ENCODE measurements at places on chromosomes 3 and 15.

GRCh38 chr15:33029109-33029652, 165.3 kb downstream of the FMN1 start:
- no peak for DNase-seq

DNA sequence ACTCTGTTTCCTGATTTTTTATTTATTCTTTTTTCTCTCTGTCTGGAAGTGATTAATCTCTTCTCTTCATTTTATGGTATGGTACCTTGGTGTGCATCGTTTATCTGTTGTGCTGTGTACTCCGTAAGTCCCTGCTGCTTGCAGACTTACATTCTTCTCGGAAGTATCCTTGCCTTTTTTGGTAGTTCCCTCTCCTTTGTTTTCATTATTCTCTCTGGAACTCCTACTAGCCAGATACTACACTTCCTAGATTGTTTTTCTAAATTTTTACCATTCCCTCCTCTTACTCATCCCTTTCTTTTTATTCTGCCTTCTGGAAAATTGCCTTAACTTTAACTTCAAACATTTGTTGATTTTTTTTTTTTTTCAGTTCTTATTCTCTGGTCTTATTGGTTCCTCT, 27.2 kb downstream of the PIK3CA start:
- no peak for DNase-seq

GRCh38 chr15:83346342-83346741, 61.9 kb upstream of the BNC1 start:
- no peak for DNase-seq

DNA sequence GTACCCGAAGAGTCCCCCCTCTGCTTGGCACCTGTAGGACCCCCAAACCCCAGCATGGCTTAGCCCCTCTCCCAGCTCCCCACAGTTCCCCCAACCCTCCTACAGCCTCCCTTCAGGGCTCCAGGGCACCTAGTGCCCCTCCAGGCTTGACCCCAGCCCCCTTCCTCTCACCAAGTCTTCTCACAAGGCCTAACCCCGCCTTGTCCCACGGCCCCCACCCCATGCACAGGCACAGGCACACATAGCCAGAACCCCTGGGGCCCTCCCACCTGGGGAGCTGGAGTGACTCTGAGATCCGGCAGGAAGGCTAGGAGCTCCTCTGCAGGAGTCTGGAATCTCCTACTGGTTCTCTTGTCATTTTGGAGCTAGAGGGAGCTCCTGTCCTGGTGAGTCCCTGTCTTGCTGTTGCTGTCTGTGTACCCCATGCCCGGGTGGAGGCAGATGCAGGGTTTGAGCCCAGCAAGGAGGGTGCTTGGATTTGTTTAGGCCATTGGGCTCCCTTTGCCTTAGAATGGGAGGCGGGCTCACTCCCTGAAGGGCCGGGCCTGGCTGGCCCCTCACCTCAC, 39.6 kb downstream of the KLF13 start:
- no peak for DNase-seq

- DNase-seq = no peak
Observed at GRCh38 chr15:92663250-92663951, 7.8 kb upstream of the FAM174B start.

DNA sequence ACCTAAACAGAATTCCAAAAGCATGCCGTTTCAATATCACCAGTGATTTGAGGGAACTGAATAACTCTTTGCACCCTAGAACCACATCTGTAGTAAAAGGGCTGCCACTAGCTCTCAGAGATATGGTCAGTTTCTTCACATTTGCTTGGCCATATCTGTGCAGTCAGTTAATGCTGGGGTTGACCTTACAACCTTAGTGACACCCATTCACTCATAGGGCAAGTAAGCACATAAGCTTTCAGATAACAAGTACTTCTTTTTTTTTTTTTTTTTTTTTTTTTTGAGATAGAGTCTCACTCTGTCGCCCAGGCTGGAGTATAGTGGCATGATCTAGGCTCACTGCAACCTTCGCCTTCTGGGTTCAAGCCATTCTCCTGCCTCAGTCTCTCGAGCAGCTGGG, 20.4 kb upstream of the FSIP1 start:
- no peak for DNase-seq

DNA sequence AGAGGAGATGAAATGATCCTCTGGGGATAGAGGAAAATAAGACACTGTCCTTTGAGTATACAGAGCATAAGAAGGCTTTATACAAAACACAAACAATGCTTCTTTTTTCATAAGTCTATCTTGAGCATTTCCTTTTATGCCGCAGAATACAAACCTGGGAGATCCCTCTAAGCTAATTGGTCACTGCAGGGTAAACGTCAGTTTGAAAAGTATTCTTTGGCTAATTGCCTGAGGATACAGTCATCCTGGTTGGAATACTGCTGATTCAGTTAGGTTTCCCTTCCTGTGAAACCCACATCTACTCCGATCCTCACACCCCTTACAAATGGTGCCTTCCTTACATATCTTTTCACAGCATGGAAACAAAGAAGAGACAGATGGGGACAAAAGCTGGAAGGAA, 10.6 kb downstream of the WNT5A start:
- DNase-seq = no peak

DNA sequence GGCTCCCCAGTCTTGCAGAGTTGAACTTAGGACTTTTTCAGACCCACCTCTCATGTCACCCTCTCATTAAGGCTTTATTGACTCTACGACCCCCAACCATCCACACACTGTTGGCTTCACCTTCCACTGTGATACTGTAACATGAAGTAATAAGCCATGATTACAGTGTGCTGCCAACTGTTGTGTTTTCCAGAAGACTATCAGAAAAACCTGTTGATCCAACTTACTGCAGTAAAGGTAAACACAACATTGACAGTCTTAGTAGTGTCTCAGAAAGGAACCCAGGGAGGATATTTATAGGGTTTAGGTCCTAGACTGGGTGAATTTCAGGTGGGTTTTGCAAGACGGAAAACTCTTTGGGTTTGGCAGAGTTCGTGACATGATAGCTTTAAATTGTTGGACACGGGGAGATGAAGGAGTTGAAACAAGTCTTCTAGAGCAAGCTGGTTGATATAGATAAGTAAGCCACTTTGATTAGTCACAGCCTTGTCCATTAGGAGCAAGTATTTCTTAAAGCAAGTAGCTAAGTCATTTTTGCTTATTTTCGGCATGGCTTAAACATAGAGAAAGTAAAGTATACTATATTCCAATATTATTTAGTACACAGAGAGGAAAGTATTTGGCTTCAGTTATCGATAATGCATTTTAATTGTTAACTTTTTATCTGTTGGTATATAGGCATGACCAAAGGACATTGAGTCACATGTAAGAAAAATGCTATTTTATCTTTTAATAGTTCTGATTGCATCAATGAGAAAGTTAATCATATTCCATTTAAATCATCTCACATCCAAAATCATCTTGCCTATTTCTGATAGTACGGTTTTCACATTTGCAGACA, 2.4 kb upstream of the COL6A5 start:
- no peak for DNase-seq

GRCh38 chr15:25931851-25932250, 68.7 kb upstream of the ATP10A start:
- no peak for DNase-seq

- no peak for DNase-seq
Observed at GRCh38 chr3:123813876-123814275, 70.3 kb downstream of the MYLK start.

DNA sequence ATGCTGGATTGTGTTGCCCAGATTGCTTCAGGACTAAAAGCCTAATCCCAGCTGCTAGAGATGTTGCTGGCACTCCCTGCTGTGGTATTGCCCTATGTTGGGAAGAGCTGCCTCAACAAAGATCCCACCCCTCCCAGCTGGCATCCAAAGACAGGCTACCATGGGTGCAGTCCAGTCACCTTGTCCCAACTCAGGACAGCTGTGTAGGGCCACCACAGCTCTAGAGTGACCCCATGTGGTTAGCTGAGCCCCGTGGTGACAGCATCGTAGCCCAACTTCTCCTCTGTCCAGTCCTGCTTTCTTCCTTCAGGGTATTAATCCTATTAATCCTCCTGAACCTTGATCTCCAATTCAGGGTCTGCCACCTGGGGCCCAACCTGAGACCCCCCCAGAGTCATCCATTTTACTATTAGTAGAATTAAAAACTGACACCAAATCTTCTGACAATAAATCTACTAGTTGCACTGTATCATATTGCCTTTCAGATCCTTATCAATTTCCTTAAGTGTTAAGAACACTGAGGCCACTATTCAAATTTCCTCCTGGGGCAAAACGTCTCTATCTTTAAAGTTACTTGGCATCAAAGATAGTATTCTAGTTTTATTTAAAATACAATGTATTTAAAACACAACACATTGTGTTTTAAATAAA, 83.5 kb downstream of the AQP9 start:
- peak; percentile 47 for DNase-seq

DNA sequence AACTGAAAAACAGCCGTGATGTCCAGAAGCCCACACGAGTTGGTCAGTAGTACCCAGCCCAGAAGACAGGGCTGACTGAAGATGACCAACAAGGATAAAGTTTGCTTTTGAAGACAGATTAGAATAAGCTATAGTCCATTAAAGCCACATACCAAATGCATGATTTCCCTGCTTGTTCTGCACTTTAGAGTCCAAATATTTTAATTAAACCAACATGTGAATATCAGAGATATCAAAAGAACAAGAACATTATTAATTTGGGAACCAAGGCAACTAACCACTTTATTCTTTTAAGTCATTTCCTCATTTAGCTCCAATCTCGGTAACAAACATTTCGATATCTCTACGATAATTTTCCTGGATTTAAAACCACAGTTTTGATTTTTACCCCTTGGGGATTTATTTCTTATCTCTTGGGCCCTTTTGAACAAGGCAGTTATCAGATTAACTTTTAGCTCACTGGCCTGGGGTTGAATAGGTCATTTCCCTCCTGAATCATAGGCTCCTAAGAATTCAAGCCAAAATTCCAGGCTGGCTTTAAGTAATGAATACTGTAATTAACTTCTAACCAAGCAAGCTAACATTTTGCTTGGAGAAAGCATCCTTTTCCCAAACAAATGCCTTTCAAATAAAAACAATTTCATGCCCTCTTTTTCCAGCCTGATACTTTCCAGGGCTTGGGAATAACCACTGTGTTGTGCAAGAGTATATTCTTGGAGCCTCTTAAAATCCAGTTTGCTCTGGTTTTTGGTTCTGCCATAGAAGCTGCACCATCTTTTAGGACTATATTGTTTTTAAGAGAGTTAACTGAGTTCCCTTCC, 102.9 kb upstream of the NR2E3 start:
- DNase-seq = no peak

GRCh38 chr15:69311319-69311721, 12.6 kb downstream of the PAQR5 start:
- no peak for DNase-seq

DNA sequence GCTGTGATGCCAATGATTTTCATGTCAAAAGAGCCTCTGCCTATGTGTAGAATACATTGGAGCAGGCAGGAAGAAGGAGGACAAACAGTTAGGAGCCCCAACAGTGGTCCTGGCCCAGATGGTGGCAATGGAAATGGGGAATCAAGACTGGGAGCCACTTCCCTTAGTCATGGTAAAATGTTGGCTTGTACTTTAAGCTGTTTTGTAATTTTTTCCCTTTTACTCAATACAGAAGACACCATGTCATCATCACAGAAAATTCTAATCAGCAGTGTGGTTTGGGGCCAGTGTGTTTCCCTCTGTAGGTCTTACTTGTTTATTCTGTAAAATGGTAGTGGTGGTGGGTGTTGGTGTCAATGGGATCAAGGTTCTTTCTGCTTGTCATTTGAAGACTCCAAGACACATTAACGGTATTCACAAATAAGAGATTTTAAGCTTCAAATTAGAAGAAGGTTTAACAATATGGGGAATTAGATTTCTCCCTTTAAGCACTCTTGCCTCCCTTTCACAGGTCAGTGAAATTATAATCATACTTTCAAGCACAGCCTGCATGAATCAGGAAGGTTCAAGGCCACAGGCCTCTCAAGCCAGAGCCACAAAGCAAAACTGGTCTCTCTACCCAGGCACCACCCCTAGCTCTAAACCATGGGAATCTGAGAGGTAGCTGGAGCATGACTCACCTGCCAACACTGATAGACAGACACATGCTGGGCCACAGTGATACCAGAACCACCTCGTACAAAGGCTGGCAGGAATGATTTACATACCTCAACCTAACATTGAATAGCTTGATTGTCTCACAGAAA, 24.9 kb downstream of the SIAH2 start:
- no peak for DNase-seq

GRCh38 chr15:85312486-85312885, 67.9 kb upstream of the AKAP13 start:
- no peak for DNase-seq

DNA sequence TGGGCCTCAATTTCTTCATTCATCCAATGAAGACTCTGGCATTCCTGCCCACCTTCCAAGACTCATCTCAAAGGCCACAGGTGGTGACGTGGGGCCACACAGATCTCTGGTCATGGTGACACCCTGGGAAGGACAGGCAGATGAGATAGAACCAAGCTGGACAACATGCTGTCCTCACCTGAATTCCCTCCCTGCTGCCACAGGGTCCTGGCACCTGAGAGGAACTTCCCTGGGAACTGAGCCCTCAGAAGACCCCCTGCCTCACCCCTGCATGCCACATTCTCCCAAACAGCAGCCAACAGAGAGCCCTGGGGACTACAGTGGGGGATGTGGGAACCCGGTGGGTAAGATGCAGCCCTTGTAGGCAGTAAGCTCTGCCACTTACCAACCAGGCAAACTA, 10.7 kb downstream of the KLF15 start:
- no peak for DNase-seq

DNA sequence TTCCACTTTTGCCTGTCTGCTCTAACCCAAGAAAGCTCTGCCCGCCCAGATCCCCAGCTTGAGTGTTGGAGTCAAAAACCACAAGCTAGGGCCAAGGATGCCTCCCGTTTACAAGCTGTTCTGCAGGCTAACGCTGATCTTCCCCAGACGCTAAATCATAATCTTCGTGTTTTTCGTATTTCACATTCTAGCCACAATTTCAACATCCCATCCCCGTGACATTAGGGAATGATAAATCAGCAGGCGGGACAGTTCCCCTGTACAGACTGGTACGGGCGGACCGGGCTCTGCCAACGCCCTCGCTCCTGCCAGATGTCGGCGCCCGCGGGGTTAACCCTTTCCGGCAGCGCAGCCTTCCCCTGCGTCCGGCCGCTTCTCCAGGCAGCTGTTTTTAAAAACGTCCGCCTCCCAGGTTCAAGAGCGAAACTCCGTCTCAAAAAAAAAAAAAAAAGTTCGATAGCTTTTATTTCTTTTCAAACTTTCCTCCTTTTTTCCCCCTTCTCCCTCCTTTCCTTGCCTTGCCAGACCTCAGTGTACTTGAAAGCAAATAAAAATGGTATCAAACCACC, 81.0 kb upstream of the BNC1 start:
- no peak for DNase-seq

GRCh38 chr15:89333959-89334509, 590 bp downstream of the POLG start:
- no peak for DNase-seq

GRCh38 chr3:13233487-13234485, 160.6 kb upstream of the IQSEC1 start:
- DNase-seq = no peak

GRCh38 chr15:71943806-71944205, 133.5 kb downstream of the NR2E3 start:
- no peak for DNase-seq

DNA sequence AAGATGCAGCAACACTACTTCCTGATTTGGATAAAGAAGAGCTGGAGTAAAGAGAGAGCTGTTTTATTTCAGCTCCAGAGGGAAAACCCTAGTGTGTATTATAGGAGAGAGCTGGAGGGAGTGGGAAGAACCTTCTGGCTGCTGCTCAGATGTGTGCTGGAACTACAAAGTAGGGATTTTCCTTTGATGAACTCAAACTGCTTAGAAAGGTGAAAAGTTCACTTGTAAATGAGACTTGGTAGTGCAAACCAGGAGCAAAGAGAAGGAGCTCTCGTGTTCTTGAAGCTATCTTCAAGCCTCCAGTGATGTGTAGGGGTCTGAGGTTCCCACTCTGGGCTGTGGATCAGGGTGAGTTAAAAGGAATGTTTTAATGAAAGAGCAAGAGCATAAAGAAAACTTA, 110.4 kb downstream of the EDEM1 start:
- no peak for DNase-seq

Data from Caco-2 (cell line).